Activated naive CD8-positive, alpha-beta T cell treated with anti-CD3 and anti-CD28 coated beads, Interleukin-2, amount 50 U/mL, for 24 hours (primary cell): ENCODE measurements at places on chromosomes 6 and 20.

GRCh38 chr6:111625461-111626391 is 20.0 kb upstream of the TRAF3IP2 start:
- no peak for DNase-seq

DNA sequence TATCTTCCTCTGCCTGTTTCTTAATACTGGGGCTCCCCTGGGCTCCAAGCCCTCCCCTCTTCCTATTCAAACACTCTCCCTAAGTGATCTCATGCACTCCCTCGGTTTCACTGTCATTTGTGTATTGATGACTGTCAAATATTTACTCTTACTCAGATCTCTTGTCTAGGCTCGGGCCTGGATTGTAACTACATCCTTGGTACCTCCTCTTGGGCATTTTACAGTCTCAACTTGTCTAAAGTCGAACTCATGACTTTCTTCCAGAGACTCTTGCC is 189.4 kb upstream of the PRDM1 start:
- DNase-seq: no peak

- no peak for DNase-seq
Observed at GRCh38 chr6:165229216-165229615, 80.2 kb downstream of the C6orf118 start.

DNA sequence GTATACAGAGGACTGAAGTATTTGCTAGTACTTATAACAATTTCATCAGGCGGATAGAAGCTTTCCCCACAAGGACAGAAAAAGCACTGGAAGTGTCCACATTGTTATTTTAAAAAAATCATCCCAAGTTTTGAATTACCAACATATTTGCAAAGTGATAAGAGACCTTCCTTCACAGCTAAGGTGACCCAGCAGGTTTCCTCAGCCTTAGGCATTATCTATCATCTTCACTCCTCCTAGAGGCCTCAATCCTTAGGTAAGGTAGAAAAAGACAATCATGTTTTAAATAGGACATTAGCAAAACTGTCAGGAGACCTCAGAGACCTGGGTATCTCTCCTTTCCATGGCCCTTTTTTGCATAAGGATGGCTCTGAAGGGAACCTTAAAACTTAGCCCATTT is 72.5 kb upstream of the CHD6 start:
- no peak for DNase-seq

DNA sequence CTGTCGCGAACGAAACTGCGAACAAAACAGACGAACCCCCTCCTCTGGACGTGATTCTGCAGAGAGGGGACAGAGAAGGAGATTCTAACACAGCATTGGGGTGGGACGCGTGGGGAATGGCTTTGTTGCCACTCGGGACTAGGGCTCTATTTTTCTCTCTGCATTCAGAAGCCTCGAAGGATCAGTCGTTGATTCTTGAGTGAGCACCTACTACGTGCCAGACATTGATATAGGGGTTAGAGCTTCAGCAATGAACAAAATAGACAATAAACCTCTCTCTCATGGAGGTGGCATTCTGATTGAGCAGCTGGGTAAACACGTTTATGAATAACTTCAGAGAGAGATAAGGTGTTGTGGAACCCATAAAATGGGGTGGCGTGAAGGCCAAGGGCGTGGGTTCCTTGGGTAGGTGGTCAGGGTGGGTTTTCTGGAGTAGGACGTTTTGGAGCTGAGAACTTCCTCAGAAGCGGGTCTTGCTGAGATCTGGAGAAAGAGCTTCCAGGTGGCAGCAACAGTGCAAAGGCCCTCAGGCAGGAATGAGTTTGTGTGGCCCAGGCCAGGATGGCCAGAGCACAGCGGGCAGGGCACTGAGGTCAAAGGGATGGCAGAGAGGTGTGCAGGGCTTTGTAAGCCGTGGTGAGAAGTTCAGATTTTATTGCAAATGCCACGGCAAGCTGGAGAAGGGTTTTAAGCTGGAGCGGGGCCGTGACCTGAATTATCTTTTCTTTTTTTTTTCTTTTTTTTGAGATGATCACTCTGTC is 884 bp downstream of the SLC2A10 start:
- no peak for DNase-seq

GRCh38 chr6:169019727-169020491 is 233.7 kb downstream of the THBS2 start:
- DNase-seq: no peak

DNA sequence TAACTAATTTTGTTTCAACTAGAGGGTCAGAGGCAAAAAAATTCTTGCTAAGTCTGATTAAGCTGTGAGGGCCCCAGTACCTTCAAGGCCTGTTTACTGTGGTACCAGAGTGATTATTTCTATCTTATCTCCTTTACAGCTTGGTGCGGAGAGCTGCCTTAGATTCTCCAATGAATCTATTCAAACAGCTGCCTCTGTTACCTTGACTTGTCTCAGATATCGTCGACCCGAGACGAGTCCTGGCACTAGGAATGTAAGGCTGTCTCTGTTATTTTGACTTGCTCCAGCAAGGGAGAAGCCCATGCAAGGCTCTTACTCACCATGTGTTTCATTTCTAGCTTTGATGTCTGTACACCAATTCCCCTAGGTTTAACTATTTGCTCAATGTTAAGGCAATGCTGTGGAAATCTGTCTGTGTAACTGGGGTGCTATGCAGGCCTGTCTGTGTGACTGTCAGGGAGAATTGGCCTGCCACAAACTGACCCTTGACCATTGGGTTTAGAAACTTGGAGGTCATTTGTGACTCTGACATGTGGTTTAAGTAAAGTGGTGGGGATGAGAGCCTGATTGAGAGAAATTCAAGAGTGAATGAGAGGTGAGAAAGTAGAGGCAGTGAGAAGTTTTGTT is 10.4 kb upstream of the FKBPL start:
- no peak for DNase-seq

GRCh38 chr6:152050451-152051195 is 243.1 kb downstream of the ESR1 start:
- no peak for DNase-seq

DNA sequence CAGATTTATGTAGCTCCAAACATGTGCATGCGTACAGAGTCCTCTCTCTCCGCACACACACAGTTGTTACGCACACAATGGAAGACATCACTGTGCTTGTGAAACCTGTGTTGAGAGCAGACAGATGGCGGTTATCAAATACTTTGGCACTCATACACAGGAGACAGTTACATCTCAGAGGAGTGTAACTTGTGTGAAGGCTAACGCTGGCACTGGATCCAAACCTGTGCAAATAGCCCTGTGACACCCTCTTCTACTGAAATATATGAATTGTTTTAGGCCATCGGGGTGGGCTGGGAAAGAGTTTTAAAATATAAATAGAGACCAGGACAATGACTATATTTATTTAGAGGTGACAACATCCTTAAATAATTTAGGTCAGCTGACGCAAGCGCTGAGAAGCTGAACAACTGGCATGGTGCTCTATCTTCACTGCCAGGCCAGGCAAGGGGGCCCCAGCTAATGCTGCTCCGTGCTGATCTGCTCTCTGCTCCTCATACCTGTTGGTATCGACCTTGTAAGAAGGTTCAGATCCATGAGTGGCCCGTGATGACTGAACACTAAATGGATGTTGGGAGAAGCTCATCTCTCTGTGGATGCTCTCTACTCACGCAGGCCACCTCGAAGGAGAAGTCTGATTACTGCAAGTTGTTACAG is 69.4 kb downstream of the FOXC1 start:
- DNase-seq: no peak
